ENCODE measurements at places on chromosomes 5 and 9.

- peak; percentile 54 for DNase-seq
Measured at GRCh38 chr5:80125022-80125961, 90.1 kb downstream of the THBS4 start.

- DNase-seq = no peak
Measured at GRCh38 chr5:113205807-113206206, 229.0 kb downstream of the TSSK1B start.

- no peak for DNase-seq
Measured at GRCh38 chr5:123949807-123950340, 437.9 kb downstream of the CSNK1G3 start.

DNA sequence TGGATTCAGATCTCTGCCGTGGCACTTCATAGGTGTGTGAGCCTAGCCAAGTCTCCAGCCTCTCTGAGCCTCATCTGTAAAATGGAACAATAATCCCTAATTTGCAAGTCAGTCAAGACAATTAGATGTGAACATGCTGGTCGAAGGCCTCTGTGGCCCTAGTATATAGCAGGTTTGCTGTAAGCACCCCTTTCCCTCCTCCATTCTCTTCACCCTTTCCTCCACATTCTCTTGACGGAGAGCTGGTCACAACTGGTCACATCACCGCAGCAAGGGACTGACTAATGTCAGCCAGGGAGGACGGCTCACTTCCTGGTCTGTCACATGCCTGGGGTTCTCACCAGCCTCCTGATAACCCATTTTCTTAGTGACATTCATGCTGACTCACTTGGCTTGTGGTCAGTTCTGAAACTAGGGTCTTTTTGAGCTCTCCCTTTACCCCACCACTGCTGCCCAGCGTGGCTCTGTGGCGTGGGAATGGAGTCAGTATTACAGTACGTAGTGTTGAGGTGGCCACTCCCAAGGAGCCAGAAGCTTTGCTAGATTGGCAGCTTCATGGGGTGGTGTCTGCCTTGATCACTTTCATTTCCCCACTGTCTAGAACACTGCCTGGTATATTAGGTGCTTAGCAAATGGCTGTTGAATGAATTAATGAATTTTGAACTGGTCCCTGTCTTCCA, 47.8 kb downstream of the ERGIC1 start:
- peak; percentile 31 for DNase-seq
